NCI-H2081 (cell line): ENCODE measurements at places on chromosomes 6 and 20.
A peak's percentile ranks its signal among the peaks of the same experiment; 100 is the strongest.

DNA sequence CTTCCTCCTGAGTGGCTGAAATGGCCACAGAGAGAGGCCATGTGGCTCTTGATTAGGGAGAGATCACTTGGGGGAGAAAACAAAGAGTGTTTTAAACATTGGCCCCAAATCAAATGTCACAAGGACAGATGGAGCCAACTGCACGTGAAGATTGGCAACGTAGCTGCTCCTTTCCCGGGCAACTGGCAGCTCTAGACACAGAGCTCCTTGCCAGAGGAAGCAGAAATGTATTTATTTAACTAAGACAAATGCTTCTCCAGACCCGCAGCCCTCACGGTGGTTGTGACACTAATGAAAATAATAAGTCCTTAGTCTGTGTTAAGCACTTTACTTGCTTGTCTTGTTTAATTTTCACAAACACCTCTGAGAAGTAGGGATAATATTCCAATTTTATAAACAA lies 49.6 kb upstream of the DSN1 start:
- no peak for DNase-seq

GRCh38 chr6:37544530-37544929 lies 44.8 kb upstream of the CCDC167 start:
- DNase-seq, result no peak

GRCh38 chr6:82442061-82442719 lies 78.6 kb downstream of the TPBG start:
- peak; percentile 26 for DNase-seq

- DNase-seq, result no peak
Observed at GRCh38 chr20:52305024-52305645, 113.6 kb upstream of the ZFP64 start.
